ENCODE measurements at places on chromosomes 2 and 18.
A peak's percentile ranks its signal among the peaks of the same experiment; 100 is the strongest.

DNA sequence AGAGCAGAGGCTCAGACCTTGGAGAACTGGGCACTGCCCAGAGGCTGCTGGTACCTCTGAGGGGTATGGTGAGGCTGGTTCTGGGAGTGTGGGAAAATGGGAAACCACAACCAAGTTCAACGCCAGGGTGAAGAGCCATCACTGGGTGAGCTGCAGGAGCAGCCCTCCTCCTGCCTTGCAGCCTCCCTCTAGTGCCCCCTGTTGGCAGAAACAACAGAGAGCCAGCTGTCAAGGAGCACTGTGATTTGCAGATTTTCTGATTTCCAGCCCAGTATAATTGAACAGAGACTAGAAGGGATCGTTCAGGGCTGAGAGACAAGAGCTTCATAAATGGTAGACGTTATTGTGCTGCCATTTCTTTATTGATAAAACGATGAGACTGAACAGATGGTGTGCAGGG lies 50.5 kb downstream of the MAPK4 start:
- peak; percentile 21 for DNase-seq

GRCh38 chr18:49227001-49227380 lies 233.5 kb downstream of the DYM start:
- no peak for DNase-seq

- DNase-seq: no peak
Observed at GRCh38 chr2:132538331-132538855, 121.8 kb downstream of the GPR39 start.

- peak; percentile 66 for DNase-seq
Observed at GRCh38 chr2:43024515-43025011, 201.8 kb downstream of the ZFP36L2 start.

DNA sequence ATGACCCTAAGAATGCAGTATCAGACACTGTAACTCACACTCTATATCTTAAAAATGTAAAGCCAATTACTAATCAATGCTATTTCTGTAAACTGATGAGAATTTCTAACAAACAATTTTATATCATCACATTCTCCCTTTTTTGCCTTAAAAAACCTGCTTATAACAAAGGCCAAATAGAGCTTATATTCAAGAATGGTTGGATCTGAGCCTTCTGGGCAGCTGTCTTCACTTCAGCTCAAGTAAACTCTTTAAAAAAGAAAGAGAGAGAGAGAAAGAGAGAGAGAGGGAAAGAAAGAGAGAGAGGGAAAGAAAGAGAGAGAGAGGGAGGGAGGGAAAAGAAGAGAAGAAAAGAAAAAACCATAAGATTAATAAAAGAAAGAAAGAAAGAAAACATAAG lies 231.8 kb downstream of the KCNE4 start:
- DNase-seq: no peak

GRCh38 chr2:62499430-62500060 lies 6.5 kb downstream of the TMEM17 start:
- DNase-seq: no peak

DNA sequence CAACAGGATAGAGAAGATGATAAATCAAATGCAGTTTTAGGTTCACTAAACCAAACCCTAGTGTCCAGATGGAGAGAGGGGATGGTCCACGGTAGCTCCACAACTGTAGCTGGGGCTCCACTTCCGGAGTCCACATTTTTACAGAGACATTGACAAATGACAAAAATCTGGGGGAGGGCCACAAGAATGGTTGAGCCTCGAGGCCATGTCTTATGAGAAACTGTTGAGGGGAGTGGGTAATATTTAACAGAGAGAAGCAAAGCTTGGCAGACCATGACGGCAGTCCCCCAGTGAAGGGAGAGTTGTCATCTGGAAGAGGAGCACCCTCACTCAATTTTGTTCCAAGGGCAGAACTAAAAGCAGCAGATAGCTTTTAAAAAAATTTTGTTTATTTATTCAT lies 17.6 kb upstream of the EPHA4 start:
- no peak for DNase-seq

GRCh38 chr2:54939446-54940118 lies 110.7 kb downstream of the RTN4 start:
- no peak for DNase-seq

DNA sequence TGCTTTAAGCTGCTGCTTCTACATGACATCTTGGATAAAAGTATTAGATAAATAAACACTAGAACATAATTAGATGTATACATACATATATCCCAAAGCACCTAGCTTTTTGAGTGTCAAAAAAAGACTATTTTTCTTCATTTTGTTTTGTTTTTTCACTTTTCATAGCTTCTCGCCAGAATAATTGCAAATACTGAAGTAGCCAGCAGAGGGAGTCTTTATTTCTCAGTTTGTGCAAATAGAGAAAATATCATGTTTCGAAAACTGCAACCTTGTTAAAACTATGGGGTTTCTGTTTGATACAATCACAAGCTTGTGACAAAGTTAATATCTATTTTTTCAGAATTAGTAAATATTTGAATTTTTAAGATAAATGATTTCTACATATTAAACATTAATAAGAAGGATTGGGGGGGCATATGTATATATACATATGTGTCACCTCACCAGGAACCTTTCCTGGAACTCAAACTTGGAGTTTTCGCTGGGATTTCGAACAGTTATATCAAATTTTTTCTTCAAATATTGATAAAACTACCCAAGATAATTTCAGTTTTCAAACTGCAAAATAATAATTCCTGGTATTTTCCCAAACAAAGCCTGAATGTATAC lies 61.0 kb downstream of the GRB14 start:
- peak; percentile 23 for DNase-seq

DNA sequence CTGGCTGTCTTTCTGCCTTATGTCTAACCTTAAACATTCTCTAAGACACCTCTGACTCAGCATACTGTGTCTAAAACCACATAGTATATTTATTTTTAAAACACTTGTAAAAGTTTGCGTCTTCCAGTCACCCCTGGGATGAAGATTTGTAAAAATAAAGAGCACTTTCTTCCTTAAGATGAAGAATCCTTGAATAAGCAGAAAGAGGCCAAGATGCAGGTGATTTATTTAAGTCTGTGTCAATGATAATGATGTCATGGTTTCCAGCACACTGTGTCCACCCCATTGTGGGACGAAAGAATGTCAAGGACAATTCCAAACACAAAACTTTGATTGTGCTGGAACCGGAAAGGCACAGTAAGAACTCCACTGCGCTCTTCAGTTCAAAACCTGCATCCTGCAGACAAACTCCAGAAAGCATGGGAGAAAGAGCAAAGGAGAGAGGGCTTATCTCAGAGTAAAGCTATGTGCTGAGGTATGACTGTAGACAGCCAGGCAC lies 92.9 kb downstream of the ZEB2 start:
- DNase-seq: no peak

DNA sequence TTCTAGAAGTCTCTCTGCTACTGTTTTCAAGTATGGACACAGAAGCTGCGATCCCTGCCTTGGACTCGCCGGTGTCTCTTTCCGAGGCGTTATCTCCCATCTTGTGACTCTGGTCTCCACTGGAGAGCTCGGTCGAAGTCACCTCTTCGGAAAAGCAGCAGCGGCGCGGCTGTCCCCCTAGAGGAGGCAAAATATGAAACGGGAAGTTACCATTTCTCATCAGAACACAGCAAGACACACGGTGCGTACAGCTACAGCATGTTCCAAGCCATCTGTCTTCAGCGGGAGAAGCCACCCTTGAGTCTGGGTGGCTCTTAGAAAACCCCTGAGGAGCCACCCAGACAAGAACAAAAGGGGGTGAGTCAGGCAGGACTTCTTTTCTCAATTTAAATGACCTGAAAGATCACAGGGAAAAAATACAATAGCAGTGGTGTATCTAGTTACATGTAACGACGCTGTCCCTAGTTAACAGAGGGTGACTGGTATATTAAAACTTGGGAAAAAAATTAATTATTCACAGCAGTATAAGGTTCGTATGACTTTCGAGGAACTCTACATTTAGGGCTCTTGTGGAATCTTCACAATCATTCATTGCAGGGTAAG lies 114.8 kb downstream of the ZNF516 start:
- DNase-seq: no peak

Measured in NB4 (cell line).